GM10248 (cell line): ENCODE measurements at places on chromosomes 3 and 15.

DNA sequence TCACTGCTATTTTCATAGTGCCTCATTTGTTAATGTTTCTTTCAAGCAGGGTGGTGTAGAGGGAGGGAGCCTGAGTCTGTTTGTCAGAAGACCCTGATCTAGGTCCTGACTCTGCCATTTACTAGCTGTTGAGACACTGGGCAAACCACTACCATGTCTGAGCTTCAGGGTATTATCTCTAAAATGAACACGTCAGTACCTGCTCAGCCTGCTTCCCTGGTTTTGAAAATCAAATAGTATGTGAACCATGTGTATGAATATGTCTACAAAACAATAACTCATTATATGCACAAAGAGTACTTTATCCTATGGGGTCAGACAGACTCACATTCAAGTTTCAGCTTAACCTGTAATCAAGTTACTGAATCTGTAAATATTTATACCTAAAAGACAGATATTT lies 25.1 kb downstream of the SYNPR start:
- no peak for DNase-seq

- DNase-seq: no peak
Measured at GRCh38 chr3:73623346-73623745, 1.4 kb downstream of the PDZRN3 start.

- no peak for DNase-seq
Measured at GRCh38 chr15:77001966-77002365, 7.0 kb downstream of the PSTPIP1 start.

- DNase-seq: no peak
Measured at GRCh38 chr3:9081184-9081818, 118.0 kb upstream of the RAD18 start.

DNA sequence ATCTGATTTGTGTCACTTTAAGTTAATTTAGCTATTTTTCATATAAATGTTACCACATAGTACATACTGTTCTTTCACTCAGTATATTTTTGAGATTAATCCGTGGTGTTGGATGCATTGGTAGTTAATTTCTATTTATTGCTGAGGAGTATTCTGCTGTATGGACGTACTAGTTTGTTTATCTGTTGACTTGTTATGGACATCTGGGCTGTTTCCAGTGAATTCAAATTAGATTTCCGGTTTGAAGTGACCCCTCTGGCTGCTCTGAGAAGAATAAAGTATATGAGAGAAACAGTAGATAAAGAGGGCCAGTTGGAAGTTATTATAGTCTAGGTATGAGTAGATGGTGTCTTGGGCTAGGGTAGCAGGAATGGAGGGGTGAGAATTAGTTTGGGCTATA lies 15.6 kb downstream of the KAT2B start:
- no peak for DNase-seq

- no peak for DNase-seq
Measured at GRCh38 chr3:52527039-52527731, 6.5 kb downstream of the NT5DC2 start.

GRCh38 chr15:99369196-99369595 lies 117.9 kb downstream of the LRRC28 start:
- DNase-seq: no peak

DNA sequence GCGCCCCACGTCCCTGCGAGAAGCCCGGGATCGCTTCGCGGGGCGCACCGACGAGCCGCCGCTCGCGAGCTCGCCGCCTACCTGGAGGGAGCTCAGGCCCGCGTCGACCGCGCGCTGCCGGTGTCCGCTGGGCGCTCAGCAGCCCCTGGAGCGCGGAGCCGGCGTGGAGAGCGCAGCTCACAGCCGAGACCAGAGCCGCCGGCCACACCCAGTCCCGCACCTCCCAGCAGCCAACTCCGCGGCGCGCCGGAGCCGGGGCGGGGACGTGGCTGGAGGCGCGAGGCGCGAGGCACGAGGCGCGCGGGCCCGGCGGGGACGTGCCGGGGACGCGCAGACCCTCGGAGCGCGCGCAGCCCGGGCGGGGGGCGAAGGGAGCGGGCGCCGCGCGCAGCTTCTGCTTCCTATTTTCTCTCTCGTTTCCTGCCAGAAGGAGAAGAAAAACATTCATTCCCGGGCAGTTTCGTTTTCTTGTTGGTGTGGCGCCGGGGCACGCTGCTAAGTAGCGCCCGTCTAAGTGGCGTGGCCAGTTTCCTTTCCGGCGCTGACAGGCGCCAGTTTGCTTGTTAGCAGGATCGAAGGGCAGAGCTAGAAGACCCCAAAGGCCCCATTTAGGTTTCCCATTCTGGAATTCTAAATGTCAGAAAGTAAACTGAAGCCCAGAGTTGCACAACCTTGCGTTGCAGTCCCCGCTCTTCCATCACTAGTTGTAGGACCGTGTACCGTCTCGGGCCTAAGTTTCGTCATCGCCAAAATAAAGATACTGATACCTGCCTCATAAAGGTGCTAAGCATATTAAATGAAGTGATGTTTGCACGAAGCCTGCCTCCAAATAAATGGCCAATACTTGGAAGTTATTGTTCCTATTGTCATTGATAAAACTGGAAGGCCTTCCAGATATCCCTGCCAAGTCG lies at the start of gene GNB4:
Gene GNB4 (minus strand): TSS at position 206 of the 911 bp plus-strand sequence. CDS start 25,270 bp downstream, outside the sequence.
- peak; percentile 72 for DNase-seq

GRCh38 chr15:98954411-98954810 lies 53.2 kb downstream of the PGPEP1L start:
- no peak for DNase-seq

GRCh38 chr3:184804801-184805200 lies 7.2 kb upstream of the VPS8 start:
- DNase-seq: no peak

DNA sequence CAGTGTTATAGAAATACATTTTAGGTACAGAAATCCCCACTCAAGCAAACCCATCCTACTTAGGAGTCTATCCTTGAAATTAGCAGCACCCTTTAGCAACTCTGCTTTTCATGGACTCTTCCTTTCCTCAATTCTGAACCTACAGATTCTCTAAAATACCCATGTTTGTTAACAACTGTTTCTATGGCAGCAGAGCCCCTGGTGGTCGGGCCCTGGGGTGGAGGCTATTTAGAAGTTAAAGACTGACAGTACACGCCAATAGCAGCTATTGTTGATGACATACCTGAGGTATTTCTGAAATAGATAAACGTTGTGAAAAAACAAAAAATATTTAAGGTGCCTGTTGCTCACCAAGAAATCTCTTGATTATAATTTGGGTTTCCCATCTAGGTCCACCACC lies 23.4 kb upstream of the NRG4 start:
- no peak for DNase-seq

GRCh38 chr3:150411976-150412375 lies 3.9 kb downstream of the TSC22D2 start:
- DNase-seq: no peak
